ENCODE measurements at places on chromosomes 16 and 17.
A peak's percentile ranks its signal among the peaks of the same experiment; 100 is the strongest.

- no peak for DNase-seq
Observed at GRCh38 chr16:4618645-4619418, 4.1 kb upstream of the UBALD1 start.

- no peak for DNase-seq
Observed at GRCh38 chr17:50134206-50135110, 4.5 kb upstream of the SAMD14 start.

GRCh38 chr17:15287538-15288267 is 22.6 kb upstream of the PMP22 start:
- DNase-seq, result no peak

DNA sequence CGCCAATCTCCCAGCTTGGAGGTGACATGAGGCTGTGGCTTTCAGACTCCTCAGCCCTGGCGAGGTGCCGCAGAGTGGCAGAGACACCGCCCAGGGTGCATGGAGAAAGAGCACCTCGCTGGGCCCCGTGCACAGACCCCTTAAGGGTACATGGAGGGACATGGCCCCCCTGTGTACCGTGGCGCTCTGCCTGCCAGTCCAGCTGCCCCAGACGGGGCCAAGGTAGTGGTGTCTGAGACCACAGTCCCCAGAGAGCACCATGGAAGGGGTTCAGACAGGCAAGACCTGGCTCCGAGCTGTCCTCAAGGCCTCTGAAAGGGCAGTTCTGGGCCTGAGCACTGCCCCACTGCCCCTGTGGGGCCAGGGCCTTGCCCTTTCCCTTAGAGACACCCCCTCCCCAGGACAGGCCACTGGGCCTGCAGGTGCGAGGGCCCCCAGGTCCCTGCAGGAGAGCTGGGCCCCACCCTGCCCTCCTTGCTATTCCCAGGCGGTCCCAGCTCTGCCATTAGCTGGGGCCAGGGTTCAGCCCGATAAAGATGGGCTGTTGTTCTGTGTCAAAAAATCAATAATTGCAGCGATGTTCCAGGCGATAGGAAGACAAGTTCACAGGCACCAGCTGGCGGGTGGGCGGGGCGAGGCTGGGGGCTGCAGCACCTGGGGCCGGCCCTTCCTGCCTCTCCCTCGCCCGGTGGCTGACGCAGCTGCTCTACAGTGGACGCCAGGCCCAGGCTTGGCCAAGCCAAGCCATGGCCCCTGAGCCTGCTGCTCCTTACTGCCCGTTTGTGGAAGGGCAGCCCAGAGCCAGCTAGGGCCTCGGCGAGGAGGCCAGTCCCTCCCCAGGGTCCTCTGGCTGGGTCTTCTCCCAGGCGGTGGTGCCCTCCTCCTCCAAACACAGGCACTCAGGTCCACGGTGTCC is 51.7 kb downstream of the ZFPM1 start:
- DNase-seq, result no peak

GRCh38 chr16:1450218-1450617 is 5.9 kb upstream of the CCDC154 start:
- DNase-seq, result no peak

DNA sequence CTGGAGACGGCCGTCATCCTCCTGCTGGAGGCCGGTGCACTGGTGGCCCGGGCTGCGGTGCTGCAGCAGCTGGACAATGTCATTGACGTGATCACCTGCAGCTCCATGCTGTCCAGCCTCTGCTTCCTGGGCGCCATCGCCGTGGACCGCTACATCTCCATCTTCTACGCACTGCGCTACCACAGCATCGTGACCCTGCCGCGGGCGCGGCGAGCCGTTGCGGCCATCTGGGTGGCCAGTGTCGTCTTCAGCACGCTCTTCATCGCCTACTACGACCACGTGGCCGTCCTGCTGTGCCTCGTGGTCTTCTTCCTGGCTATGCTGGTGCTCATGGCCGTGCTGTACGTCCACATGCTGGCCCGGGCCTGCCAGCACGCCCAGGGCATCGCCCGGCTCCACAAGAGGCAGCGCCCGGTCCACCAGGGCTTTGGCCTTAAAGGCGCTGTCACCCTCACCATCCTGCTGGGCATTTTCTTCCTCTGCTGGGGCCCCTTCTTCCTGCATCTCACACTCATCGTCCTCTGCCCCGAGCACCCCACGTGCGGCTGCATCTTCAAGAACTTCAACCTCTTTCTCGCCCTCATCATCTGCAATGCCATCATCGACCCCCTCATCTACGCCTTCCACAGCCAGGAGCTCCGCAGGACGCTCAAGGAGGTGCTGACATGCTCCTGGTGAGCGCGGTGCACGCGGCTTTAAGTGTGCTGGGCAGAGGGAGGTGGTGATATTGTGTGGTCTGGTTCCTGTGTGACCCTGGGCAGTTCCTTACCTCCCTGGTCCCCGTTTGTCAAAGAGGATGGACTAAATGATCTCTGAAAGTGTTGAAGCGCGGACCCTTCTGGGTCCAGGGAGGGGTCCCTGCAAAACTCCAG is 1.1 kb downstream of the MC1R start:
- no peak for DNase-seq

- DNase-seq, result peak; percentile 33
Observed at GRCh38 chr17:3683054-3683511, 12.9 kb downstream of the P2RX5 start.
